ENCODE measurements at places on chromosomes 11 and 22.

GRCh38 chr11:75547617-75548058 is 14.4 kb upstream of the SERPINH1 start:
- DNase-seq, result peak; percentile 33
- no peaks in the 10 kb centered on the region for H3K36me3 ChIP-seq
- no peak overlapping the region for H3K27ac ChIP-seq
- H3K4me3 ChIP-seq, result no peak overlapping the region

DNA sequence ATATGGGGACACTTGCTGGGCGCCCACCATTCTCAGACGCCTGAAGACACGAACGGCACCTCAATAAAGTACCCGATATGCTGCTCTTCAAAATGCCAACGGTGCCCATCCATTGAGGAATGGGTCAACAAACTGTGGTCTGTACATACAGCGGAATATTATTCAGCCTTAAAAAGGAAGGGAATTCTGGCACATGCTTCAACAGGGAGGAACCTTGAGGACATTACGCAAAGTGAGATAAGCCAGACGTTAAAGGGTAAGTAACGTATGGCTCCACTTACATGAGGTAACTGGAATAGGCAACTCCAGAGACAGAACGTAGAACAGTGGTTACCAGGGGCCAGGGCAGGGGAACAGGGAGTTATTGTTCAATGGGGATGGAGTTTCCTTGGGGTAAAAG is 28.0 kb downstream of the PRDM10 start:
- no peak overlapping the region for H3K27ac ChIP-seq
- no peaks in the 10 kb centered on the region for H3K4me1 ChIP-seq
- no peaks in the 10 kb centered on the region for H3K36me3 ChIP-seq
- DNase-seq, result no peak

GRCh38 chr11:64518928-64519327 is 72.1 kb upstream of the SLC22A12 start:
- no peaks in the 10 kb centered on the region for H3K4me1 ChIP-seq
- no peaks in the 10 kb centered on the region for H3K36me3 ChIP-seq
- no peak overlapping the region for H3K4me3 ChIP-seq
- H3K27ac ChIP-seq, result no peak overlapping the region

DNA sequence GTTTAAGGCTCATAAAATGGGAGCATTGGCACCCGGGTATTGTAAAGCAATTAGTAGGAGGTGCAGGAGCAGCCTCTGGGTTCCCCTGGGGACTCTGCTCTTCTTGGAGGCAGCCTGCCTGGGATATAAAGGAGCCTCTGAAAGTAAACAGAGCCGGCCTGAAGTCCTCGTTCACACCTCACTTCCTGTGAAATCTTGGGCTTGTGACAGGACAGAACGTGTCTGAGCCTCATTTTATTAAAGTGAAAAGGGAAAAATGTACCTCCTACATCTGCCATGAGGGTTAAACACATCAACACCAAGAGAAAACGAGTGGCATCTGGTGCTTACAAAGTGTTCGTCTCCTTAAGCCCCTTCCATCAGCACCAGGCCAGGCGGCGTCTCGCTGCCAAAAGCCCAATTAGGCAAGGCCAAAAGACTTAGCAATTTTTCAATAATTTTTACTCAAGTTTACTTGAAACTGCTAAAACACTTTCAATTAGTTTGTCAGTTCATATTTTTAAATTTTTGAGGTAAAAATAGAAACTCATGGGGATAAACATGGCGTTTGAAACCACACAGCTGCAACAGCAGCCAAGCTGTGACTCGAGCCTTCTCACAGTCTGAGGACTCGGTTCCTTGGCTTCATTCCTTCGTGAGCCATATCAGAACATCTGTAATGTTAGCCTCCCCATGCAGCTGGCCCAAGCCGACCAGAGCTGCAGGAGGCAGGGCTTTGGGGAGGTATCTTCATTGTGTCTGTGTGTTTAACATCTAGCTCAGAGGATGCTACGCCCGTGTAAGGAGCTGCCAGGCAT is 33.6 kb downstream of the MAP6 start:
- no peaks in the 10 kb centered on the region for H3K36me3 ChIP-seq
- H3K27ac ChIP-seq, result no peak overlapping the region
- H3K27me3 ChIP-seq, result no peaks in the 10 kb centered on the region
- DNase-seq, result peak; percentile 16
- peaks cover 13% of the 10 kb centered on the region for H3K4me1 ChIP-seq
- no peak overlapping the region for H3K4me3 ChIP-seq

- H3K4me1 ChIP-seq, result no peaks in the 10 kb centered on the region
- no peaks in the 10 kb centered on the region for H3K27me3 ChIP-seq
- H3K4me3 ChIP-seq, result no peak overlapping the region
- no peak overlapping the region for H3K27ac ChIP-seq
Observed at GRCh38 chr11:95266751-95267374, 35.9 kb upstream of the SESN3 start.

GRCh38 chr22:50704510-50705218 is 32.0 kb downstream of the SHANK3 start:
- no peaks in the 10 kb centered on the region for H3K27me3 ChIP-seq
- peaks cover 10% of the 10 kb centered on the region for H3K4me1 ChIP-seq
- peak overlapping the region; percentile 58 for H3K4me3 ChIP-seq
- H3K27ac ChIP-seq, result no peak overlapping the region
- no peak for DNase-seq

DNA sequence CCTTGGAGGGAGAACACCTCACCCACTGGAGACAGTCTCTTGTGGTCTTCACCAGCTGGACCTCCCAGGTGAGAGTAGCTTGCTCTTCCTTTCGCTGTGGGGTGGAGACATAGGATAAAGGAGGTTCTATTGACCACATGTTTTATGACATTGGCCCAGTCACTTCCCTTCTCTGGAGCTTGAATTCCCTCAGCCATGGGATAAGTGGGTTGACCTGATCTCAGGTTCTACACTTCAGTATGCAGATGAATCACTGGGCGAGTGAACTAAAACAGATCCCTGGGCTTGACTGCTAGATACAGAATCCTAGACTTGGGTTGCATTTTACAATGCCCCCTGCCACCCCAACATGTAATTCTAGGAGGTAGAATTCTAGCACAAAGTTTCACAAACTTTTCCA is 54.8 kb upstream of the PRSS23 start:
- no peak overlapping the region for H3K27ac ChIP-seq
- no peak for DNase-seq
- no peaks in the 10 kb centered on the region for H3K4me1 ChIP-seq

DNA sequence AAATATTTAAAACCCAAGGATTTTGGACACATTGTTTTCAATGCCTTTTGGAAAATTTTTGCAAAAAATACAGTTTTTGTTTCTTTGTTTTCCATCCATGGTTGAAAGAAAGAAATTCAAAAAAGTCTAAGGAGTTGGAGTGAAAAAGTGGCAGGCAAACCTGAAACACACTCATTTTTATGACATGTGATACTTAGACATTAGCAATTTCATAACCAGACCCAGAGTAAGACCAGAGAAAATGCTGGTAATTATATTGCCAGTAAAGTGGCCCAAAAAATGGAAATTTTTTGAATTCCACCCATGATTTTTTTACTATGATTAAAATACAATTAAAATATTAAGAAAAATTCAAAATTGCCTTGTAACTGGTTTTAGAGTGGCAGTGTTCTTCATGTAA is 128.2 kb downstream of the SLC17A6 start:
- no peaks in the 10 kb centered on the region for H3K27me3 ChIP-seq
- DNase-seq, result no peak
- no peaks in the 10 kb centered on the region for H3K36me3 ChIP-seq
- no peak overlapping the region for H3K27ac ChIP-seq

- H3K27me3 ChIP-seq, result peaks cover 8% of the 10 kb centered on the region
- H3K27ac ChIP-seq, result no peak overlapping the region
- no peaks in the 10 kb centered on the region for H3K4me1 ChIP-seq
- no peak overlapping the region for H3K4me3 ChIP-seq
- H3K36me3 ChIP-seq, result no peaks in the 10 kb centered on the region
- DNase-seq, result no peak
Observed at GRCh38 chr11:17781221-17781620, 46.6 kb downstream of the KCNC1 start.
